Neuronal stem cell (in vitro differentiated cells): ENCODE measurements at places on chromosomes 12 and 14.

DNA sequence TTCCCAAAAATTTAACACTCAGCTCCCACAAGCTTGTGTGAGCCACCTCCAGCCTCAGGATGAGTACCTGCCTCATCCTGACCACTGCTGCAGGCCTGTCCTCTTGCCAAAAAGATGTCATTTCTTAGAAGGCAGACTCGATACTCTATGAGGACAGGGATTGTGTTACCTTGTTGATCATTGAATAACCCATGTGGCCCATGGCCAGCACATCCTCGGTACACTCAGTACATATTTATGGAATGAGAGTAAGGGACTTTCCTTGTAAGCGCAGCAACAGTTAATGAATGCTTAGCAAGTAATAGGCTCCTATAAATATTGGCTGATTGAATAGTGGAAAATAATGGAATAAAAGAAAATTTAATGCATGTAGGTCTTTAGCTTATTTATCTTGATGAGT lies 15.3 kb upstream of the DGLUCY start:
- DNase-seq = no peak

- DNase-seq = no peak
Observed at GRCh38 chr14:35861204-35861868, 35.2 kb downstream of the BRMS1L start.

- no peak for DNase-seq
Observed at GRCh38 chr14:32354716-32355115, 25.6 kb downstream of the AKAP6 start.

- peak; percentile 14 for DNase-seq
Observed at GRCh38 chr14:83071888-83072501, 1538.3 kb upstream of the SEL1L start.

DNA sequence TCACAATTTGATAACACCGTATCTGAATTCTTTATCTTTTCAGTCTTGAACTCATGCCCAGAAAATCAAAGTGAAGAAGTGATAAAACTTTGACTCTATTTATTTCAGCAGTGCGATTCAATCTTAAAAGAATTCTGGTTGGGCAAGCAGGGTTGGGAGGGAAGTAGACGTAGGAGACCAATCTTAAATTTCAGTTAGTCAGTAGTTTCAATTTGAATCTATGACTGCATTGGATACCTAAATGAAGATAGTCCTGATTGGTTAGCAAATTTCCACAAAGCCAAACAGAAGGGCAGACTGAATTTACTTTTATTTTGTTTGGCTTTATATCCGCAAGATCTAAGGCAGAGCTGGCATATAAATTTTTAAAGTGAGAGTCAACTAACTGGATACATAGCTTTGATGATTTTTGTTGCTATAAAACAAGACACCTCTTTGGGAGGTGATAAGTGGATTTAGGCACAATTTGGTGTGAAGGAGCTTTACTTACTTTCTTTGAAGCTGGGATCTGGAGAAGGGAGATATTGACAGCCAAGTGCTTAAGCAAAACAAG lies 2.6 kb downstream of the ACSS3 start:
- no peak for DNase-seq
